ENCODE measurements at places on chromosomes 13 and 19.

DNA sequence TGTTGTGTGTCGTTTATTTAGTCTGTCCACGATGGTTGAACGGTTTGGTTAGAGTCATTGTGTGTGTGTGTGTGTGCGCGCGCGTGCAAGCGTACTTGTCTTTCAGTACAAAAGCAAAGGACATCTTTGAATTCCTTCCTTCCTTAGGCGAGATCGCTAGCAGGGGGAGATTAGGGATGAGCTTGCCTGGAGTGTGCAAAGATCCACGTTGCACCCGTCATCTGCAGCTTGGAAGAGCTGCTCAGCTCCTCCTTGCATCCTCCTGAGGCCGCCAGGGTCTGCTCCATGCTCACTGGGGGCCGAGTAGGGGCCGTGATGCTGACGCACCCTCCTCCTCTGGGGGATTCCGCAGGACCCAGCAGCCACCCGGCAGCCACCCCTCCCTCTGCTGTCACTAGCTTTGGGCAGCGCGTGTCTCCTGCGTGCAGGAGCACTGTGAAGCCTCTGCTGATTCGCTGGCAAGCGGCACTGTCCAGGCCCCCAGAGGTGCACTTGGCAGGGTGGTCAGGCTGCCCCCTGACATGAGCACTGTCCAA is 137.3 kb downstream of the KDM4B start:
- DNase-seq = no peak

GRCh38 chr13:64305246-64305645 is 2889.6 kb upstream of the PCDH20 start:
- DNase-seq = no peak

GRCh38 chr19:42054205-42054604 is 15.8 kb downstream of the GRIK5 start:
- no peak for DNase-seq

DNA sequence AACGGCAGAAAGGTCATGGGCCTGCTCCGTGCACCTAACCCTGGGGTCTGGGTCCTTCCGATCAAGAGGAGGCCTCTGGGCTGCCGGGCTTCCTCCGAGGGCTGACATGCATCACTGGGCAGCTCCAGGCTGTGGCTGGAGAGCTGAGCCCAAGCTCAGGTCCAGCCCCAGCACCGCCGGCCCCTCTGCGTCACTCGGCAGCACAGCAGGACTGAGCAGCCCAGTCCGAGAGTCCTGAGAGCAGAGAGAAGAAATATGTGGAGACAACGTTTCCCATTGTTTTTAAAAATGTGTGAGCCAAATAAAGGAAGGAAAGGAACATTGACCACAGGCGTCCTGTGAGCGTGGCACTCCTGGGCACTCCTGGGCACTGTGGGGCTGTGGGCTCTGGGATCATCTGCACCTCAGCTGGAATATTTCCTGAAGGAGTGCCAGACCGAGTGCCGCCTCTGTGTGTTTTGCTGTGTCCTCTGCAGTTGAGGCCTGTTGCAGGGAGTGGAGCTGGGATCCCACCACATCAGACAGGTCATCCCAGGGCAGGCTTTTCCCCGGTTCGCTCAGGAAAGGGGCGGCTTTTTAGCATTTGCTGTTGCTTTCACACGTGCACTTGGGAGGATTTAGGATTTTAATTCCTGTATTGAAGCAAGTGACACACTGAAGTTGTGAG is 37.8 kb upstream of the TFDP1 start:
- no peak for DNase-seq

GRCh38 chr13:19818223-19818842 is 35.6 kb upstream of the PSPC1 start:
- no peak for DNase-seq

- no peak for DNase-seq
Measured at GRCh38 chr19:511101-511851, 4.0 kb downstream of the TPGS1 start.

DNA sequence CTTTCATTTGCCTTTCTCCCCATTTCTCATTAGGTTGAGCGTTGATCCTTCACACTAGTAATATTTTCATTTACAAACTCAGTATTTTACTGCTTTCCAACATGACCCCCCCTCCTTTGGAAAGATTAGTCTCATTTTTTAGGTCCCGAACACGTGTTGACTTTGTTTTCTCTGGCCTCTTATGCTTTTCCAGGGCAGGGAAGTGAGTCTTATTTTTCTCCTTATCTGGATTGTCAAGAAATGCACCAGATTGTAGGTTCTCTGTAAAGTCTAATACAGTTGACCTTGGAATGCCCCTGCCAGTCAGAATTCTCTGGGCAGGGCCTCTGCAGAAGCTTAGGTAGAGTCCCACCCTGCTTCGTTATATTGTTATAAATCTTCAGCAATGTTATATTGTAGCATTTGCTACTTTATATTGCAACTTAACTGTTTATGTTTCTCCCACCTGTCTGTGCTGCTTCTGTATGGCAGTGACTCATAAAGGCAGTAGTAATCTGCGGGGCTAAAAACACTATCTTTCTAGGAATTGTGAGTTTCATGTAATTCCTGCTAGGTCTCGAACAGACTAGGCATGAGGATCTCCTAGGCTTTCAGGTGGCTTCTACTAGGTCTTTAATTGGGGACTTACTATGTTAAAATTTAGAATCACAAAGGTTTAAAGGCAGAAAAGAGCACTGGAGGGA is 2.0 kb downstream of the TDRD3 start:
- no peak for DNase-seq

DNA sequence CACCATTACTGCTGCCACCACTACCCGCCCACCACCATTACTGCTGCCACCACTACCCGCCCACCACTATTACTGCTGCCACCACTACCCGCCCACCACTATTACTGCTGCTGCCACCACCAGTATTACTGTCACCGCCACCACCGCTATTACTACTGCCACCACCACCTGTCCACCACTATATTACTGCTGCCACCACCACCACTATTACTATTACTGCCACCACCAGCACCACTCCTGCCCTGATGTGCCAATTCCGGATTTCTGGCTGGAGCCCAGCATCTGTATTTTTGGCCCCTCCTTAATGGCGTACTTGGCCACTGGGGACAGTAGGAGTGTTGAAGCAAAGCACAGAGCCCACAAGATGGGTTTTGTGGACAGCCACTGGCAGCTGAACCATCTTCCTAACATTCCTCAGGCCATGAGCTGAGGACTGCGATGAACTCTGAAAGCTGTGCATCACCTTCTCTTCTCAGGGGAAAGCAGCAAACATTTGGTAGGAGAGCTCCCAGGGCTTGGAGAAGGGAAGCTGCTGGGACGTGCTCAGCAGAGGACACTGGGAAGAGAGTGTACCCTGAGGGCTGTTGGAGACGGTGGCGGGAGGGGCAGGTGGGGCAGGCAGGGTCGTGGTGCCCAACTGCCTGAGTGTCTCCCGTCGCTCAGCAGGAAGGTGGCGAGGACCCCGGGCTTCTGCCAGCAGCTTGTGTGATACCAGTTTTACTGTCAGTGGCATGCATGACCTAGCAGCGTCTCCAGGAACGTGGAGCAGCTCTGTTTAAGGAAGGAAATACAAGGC is 23.0 kb downstream of the CUL4A start:
- DNase-seq = no peak

DNA sequence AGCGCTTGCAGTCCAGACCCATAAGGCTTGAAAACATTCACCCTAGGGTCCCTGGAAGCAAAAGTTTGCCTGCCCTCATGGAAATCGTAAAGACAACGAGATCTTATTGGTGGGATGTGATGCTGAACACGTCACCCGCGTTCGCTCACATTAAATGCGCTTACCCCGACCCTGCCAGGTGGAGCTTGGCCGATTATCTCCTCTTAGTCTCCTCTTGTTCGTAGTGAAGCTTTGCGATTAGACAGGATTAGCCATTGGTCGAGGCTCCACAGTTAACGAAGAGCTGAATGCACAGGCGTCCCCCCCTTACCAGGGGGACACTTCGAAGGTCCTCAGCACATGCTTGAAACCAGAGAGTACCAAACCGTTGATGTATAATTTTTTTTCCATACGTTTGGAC is 16.0 kb upstream of the KDM4B start:
- no peak for DNase-seq

- no peak for DNase-seq
Measured at GRCh38 chr13:43030548-43030947, 7.2 kb downstream of the DNAJC15 start.

GRCh38 chr19:2274931-2275535 is 6.9 kb downstream of the PEAK3 start:
- DNase-seq = peak; percentile 66

DNA sequence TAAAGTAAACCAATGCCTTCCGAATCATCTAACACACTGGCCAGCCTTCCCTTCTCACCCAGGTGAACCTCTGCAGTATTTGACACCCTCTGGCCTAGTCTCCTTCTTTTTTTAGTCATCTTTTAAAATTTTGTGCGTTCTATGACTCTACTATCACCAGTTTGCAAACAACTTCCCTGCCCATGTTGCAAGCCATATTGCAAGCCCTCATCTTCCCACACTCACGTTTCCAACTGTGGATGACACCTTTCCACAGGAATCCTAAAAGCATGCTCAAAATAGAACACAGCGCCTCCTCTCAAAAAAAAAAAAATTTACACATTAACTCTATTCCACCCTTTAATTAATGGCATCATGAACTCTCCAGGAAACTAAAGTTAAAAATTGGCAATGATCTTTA is 440.1 kb downstream of the EFNB2 start:
- DNase-seq = no peak

- DNase-seq = peak; percentile 88
Measured at GRCh38 chr19:40403262-40403984, 9.8 kb downstream of the PRX start.

DNA sequence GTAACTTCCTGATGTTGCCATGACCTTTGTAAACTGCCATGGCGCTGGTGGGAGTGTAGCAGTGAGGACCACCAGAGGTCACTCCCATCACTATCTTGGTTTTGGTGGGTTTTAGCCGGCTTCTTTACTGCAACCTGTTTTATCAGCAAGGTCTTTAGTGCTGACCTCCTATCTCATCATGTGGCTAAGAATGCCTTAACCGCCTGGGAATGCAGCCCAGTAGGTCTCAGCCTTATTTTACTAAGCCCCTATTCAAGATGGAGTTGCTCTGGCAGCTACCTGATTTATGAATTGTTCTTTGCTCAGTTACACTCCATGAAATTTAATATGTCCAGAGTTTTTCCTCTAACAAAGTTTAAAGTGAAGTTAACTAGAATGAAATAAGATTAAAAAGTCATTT is 4.6 kb upstream of the EPS15L1 start:
- DNase-seq = no peak

- no peak for DNase-seq
Measured at GRCh38 chr19:5170329-5170745, 170.3 kb downstream of the PTPRS start.

GRCh38 chr13:109694972-109695371 is 91.4 kb downstream of the IRS2 start:
- DNase-seq = no peak

GRCh38 chr13:22862478-22862877 is 318.3 kb upstream of the SGCG start:
- no peak for DNase-seq

DNA sequence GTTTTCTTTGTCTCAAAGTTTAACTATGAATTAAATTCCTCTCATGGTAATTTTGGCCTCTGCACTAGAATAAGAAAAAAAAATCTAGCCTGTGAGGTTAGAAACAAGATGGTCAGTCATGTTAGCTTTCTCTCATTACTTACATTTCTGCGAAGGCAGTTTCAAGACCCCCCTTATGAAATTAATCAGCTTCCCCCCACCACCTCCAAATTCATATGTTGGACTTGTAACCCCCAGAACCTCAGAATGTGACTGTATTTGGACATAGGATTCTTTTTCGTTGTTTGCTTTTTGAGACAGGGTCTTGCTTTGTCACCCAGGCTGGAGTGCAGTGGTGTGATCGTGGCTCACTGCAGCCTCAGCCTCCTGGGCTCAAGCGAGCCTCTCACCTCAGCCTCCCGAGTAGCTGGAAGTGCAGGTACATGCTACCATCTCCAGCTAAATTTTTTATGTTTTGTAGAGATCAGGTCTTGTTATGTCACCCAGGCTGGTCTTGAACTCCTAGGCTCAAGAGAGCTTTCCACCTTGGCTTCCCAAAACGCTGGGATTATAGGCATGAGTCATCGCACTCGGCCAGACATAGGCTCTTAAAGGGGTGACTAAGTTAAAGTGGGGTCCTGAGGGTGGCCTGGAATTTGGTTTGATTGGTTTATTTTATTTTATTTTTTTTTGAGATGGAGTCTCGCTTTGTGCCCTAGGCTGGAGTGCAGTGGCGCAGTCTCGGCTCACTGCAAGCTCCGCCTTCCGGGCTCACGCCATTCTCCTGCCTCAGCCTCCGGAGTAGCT is 1.4 kb downstream of the PLA2G4C start:
- peak; percentile 43 for DNase-seq

- DNase-seq = peak; percentile 86
Measured at GRCh38 chr19:48724796-48725753, 5.5 kb upstream of the MAMSTR start.

GRCh38 chr13:50550151-50550550 is 293.3 kb downstream of the DLEU7 start:
- no peak for DNase-seq

DNA sequence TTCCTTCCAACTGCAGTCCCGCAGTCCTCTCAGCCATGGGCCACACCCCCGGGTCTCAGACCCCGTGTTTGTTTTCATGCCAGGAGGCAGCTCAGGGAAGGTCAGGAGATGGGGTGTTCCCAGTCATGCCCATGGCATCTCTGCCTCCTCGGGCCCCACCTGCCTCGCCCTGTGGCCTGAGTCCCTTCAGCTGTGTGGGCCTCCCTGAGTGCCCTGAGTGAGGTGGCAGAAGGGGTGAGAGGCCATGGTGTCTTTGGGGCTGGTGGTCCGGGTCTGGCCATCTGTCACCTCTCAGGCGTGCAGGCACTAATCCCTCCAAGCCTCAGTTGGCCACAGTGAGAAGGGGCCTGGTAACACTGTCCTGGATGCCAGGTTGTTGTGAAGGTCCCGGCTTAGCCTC is 10.9 kb upstream of the KDM4B start:
- DNase-seq = no peak

DNA sequence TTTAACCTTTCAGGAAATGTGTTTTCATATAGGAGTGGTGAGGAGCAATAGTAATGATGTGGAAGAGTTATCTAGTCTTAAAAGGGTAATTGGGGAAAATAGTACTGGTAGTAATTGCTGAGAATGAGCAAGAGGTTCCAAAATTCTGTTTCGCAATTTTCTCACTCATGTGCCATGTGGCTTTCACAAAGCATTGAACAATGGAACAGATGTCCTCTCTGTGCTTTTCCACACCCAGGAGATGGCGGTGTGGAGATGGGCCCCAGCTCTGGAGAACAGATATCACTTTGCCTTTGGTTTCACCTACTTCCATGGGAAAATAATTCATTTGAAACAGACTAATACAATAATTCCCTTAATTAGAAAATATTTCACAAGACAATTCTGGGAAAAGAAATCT is 170.0 kb upstream of the SLC10A2 start:
- DNase-seq = no peak

GRCh38 chr19:17775245-17775927 is 19.6 kb upstream of the B3GNT3 start:
- peak; percentile 57 for DNase-seq

GRCh38 chr19:34328982-34329381 is 36.0 kb upstream of the GPI start:
- DNase-seq = no peak
